Spinal cord (tissue), 10 donors: ENCODE measurements at places on chromosomes 3 and 15. TPM values are rescaled to one million over a fixed set of nuclear protein-coding genes. Genes with fewer than 3 reads are reported as not detected.

DNA sequence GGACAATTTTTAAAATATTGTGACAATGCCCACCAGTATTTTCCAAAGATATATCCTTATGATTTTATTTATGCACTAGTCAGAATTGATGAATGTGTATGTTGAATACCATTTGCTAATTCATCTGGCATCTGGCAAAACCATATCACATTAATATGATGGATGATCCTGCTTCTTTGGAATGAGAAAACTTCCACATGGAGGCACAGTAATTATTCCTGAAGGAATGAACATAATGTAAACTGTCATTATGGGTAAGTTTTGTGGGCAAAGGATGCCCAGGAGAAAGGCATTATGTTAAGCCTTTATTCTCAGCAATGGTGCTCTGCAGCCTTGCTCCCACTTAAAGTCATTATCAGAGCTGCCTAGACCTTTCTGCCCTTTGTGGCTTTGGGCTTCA lies 113.0 kb upstream of the MME start:
- DNase-seq = no peak

DNA sequence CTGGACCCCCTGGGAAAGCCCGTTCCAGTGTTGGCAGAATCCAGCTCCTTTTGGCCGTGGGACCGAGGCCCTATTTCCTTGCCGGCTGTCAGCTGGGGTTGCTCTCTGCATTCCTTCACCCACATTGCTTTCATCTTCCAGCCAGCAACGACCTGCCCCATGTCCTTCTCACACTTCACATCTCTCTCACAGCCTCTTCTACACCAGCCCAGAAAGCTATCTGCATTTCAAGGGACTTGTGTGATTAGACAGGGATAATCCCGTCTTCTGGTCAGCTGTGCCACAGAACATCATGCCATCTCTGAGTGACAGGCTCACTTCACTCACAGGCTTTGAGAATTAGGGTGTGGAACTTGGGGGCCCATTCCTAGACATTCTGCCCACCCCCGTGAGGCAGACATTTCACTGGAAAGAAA lies 16.4 kb downstream of the EFCC1 start:
- no peak for DNase-seq

GRCh38 chr3:44120721-44121582 lies 120.7 kb upstream of the TOPAZ1 start:
- no peak for DNase-seq

DNA sequence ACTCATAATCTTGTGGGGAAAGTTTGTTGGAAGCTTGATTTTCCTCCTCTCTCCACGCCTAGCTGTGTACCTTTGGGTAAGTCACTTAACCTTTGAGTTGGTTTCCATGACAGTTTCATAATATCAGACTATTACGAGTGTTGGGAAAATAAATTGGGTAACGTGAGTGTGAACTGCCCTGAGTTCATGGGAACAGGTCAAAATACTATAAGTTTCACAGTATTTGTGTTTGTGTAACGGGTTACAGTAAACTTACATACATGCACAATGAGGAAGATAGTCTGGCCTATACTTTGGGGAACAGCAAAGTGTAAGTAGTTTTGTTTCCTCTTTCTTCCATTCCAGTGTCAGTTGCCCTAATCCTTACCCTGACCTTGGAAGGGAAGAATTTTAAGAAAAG lies 509.9 kb downstream of the MECOM start:
- DNase-seq = no peak

DNA sequence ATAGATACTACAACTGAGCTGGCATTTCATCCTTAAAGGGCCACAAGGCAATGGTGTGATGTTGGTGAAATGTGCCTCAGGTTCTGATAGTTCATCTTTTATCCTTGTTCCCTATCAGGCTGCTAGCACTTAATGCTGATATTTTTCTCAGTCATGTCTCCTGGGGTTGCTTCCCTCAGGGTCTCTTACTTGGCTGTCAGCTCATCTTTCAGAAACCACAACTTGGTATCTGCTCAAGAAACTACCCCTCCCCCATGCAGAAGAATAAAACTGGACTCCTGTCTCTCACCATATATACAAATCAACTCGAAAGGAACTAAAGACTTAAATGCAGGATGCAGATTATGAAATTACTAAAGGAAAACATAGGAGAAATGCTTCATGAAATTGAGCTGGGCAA lies 308.1 kb downstream of the CHST2 start:
- no peak for DNase-seq

- no peak for DNase-seq
These were observed 26.7 kb downstream of the KCNMB2 start for GRCh38 chr3:178562947-178563232.

The DAPK2 gene
- 4.0 TPM for total RNA-seq
